ENCODE measurements at places on chromosomes 2 and 18.

DNA sequence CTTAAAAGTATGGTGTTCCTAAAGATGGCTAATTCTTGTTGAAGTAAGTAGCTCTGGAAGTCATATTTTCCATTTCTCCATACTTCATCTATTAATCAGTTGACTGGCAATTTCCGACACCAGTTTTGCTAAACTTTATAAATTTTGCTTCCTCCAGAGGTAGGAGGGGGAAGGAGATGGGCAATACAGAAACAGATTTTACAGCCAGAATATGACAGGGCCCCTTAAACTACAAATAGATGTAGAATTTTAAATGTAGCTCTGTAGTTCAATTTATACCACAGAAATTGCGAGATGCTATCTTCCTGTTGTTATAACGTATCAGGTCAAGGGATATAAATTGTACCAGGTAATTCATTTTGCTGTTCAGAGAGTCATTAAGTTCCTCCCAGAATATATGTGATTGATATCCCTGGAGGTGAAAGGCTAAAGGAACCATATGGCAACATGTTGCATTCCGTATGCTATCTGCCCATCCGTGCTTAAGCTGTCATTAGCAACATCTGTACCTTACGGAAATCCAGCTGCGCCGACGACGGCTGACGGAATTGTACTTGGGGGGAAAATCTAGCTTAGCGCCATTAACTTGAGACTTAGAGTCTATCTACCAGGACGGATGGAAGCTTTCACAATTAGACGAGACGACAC is 8.4 kb upstream of the NR4A2 start:
- DNase-seq, result no peak

DNA sequence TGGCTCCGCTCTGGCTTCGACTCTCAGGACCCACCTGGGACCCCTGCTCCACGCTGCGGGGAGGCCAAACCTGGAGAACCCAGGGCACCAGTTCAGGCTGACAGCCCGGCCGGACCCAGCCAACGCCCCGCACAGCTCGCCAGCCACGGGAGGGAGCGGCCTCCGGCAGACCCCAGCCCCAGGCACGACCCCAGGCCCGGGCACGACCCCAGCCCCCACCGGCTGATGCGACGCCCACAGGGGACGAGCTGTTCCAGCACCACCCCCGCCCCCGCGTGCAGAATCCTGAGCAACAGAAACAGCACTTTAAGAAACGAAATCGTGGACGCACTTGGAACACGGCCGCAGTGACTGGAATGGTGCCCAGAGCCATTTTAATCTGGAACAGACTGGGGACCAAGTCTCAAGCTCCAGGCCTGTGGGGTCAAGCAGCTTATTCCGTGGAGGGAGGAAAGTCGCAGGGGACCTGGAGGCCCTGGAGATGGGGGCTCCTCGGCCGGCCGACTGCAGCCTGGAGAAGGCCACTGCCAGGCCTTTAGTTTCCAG is 74.2 kb downstream of the MBP start:
- DNase-seq, result no peak

GRCh38 chr2:43605079-43605655 is 9.3 kb upstream of the THADA start:
- DNase-seq, result no peak

GRCh38 chr2:196244966-196245365 is 73.6 kb upstream of the STK17B start:
- no peak for DNase-seq

DNA sequence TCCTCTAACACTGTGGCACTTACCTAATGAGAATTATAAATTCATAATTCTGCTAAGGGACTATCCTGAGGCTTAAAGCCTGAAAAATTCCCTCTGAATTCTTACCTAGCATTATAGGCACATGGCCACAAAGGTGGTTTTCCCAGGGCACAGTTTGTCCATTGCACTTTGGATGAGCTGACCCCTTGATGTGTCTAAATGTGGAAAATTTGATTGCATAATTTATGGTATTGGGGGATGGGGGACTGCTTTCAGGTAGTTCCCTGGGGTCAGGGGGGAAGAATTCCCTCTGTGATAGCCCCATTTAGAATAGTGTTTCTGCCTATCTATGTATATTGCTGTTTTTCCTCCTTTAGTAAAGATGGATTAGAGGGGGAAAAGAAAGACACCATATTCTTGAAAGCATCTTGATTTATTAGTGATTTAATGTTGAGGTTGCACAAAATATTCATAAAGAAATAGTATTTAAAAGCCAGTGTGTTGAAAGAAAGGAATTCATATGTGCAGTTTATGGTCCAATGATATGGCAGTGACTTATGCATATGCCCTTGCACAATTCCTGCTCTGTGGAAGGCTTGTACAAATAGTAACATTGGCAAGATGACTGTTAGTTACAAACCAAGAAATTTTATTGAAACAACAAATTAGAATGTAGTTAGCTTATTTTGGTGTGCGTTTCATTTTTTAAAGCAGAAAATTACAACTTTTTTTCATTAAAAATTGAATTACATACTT is 8.7 kb upstream of the HTR2B start:
- DNase-seq, result no peak

GRCh38 chr2:61016392-61017002 is 1.0 kb upstream of the PEX13 start:
- DNase-seq, result no peak

DNA sequence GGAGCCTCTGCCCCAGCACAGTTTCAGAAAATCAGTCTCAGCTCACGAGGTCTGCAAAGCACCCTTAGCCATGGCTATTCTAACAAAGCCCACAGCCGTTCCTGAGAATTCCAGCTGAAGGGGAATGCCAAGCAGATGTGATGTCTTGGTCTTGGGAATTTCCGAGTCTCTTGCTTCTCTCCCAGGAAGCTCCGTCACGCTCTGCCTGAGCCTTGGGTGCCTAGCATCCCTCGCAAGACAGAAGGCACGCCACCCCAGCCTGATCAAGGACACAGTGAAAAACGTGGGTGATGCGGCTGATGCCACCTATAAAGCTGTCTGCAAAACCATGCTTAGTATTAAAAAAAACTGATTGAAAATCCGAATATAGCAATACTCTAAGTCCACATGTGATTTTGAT is 254.6 kb downstream of the SH3BP4 start:
- no peak for DNase-seq

- no peak for DNase-seq
Measured at GRCh38 chr2:121826036-121826435, 70.6 kb downstream of the TSN start.

DNA sequence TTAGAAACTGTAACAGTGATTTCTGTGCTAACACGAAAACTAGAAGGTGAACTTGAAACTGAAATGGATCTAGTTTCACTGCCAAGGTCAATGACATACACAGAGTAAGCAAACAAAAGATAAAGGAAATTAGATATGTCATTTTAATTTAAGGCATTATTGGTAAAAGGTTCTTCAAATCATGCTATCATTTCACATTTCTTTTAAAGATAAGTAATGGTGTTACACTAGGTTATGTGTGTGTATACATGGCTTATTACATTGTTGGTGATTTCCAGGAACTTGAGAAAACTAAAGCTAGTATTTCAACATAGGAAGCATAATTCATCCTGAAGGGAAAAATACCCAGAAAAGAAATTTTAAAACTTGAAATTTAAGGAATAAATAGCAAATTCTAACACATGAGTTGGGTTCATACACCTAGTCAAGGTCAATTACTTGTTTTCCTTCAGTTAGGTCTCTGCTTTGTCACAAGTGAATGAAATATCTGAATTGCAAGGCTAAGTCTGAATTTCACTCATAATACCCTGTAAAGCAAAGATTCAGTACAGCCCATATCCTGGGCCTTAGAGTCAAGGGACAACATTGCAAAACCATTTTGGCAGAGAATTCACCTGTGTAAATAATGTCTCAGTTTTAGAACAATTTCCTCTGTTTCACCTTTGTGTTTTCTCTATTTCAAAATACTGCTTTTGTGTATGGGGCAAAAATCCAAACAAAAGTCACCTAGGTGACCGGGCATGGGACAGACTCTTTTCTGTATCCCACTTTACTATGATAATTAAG is 141.6 kb downstream of the SRBD1 start:
- DNase-seq, result no peak

DNA sequence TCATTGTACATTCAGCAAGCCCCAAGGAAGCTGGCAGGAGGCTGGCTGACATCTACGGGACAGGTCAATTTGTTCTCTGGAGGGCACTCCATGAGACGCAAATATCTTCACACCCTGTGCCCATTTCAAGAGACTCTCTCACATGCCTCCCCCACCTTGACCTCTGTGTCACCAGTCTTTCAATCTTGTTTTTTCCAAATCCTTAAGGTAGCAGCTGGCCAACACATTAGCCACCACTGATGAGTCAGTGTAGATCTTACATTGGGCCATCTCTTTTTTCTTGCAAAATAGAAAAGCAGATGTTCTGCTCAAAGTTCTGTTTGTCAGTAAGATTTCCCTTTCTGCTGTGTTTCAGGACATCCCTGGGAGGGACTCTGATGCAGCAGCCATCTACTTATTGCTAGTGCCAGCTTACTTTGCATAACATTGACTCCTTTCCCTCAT is 1.7 kb upstream of the DPP4 start:
- DNase-seq, result no peak

- DNase-seq, result no peak
Measured at GRCh38 chr2:50111067-50111466, 920.9 kb downstream of the NRXN1 start.

GRCh38 chr2:133849341-133849740 is 281.1 kb upstream of the NCKAP5 start:
- DNase-seq, result no peak

DNA sequence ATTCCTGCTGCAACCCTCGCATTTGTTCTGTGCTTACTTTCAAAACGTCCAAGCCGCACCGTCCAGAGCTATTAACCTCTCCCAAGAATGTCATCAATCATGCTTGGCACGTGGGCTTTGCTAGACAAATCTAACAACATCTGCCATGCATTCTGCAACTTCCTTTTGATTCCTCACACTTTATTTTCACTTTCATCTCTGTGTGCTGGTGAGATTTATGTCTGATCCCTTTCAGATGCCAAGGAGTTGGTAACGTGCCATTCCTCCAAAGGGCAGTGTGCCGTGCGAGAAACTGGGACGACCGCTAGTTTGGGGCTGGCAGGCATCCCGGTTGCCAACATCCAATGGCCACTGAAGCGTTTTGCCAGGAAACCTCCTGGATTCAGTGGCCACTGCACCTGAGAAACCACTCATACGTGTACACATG is 230.0 kb upstream of the PARD3B start:
- no peak for DNase-seq

DNA sequence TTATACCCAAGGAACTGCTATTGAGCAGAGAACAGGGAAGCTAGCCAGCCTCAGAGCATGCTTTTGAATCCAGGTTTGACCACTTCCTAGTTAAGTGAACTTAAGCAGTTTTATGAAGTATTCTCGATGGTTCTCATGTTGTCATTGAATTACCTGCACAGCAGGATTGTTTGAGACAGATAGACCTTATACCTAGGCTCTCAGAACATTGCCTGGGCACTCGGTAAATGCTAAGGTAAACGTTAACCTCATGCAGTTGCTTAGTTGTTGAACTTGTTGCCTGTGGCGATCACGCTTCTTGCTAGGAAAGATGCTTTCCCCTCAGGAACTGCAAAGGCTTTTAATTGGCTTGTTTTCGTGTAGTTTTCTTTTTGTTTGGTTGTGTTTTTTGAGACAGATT is 34.0 kb upstream of the CHMP1B start:
- no peak for DNase-seq

- no peak for DNase-seq
Measured at GRCh38 chr2:162291748-162292147, 26.7 kb downstream of the IFIH1 start.

DNA sequence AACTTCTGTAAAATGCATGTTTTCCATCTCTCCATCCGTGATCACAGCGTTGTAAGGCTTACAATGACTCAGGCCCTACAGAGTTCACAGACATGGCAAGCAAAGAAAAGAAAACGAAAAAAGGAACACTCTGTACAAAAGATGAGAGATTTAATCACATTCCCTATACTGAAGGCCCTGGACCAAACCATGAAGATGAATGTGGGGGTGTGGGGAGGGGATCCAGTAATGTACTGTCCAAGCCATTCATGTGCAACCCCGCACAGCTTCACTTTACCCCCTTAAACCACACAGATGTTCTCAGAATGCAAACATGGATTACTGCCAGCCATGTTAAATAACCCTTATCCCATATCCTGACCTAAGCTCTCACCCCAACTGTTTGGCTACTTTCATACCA is 391.1 kb downstream of the NCKAP5 start:
- DNase-seq, result no peak

DNA sequence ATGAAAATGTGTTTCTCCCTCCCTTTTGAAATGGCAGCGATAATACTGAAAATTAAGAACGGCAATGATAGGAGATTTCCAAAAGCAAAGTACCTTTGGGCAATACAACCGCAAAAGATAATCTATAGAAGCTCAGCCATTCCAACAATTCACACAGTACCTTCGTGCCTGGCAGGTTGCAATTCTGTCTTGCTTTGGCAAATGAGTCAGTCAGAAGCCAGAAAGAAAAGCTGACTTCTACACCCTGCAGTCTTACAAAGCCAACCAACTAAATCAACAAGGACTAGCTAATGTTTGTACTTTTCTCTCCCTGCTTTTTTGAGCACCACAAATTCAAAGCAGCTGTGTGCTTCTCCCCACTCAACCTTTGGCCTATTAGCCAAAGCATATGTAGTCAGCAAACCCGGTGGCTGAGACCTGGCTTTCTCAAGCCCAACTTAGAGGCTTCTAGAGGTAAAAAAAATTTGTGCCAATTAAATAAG is 25.7 kb upstream of the ID2 start:
- no peak for DNase-seq

DNA sequence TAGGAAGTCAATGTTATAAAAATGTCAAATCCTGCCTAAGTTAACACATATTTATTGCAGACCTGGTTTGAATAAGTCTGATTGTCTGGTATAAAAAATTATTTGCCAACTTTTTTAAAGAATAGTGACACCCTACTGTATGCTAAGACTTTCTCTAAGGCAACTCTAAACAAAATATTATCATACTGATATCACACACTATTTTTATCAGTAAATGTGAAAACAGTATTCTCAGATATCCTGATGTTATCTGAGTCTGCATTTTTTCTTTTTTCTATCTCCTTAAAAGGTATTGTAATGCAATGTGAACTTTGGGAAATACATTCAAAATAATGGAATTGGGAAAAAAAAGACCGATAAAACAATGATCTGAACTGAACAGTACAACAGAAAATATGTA is 127.1 kb downstream of the DOCK10 start:
- DNase-seq, result no peak

DNA sequence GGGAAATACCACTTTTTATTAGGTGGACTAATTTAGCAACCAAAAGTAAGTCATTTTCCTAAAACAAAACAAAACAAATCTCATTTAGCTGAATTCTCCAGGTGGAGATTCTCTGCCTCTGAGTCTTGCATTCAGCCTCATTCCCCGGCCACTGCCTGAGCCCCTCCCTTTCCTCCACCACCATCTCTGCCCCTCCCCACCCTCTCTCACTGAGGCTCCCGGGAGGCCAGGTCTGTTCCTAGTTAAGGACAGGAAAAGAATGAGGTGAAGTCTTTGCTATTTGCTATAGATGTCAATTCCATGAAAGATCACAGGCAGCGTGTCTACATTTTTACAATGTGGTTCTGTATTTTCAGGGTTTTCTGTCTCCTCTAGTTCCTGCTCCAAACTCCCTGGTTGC is 83.0 kb upstream of the SOX11 start:
- no peak for DNase-seq
